ENCODE measurements at places on chromosomes 4 and X.

DNA sequence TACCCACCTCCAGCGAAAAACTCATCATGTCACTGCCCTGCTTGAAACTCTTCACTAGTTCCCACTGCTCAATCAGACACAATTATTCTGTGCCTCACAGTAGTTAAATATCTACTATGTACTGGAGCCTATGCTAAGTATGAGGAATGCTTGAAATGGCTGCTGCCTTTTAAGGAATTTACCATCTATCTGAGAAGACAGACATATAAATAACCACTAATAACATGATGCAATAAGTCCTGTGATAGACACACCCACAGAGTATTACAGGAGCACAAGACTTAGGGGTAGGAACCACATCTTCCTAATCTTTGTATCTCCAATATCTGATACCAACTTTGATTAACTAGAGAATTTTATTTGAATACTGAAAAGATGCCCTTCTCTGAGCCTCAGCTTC, 21.1 kb downstream of the SLC25A53 start:
- DNase-seq = no peak

- no peak for DNase-seq
Measured at GRCh38 chr4:2834001-2834921, 9.4 kb upstream of the ADD1 start.

GRCh38 chr4:11472535-11472934, 43.8 kb upstream of the HS3ST1 start:
- DNase-seq = no peak

GRCh38 chrX:67723580-67724351, 179.9 kb downstream of the AR start:
- DNase-seq = no peak

- DNase-seq = no peak
Measured at GRCh38 chr4:24477919-24478318, 106.4 kb downstream of the DHX15 start.

DNA sequence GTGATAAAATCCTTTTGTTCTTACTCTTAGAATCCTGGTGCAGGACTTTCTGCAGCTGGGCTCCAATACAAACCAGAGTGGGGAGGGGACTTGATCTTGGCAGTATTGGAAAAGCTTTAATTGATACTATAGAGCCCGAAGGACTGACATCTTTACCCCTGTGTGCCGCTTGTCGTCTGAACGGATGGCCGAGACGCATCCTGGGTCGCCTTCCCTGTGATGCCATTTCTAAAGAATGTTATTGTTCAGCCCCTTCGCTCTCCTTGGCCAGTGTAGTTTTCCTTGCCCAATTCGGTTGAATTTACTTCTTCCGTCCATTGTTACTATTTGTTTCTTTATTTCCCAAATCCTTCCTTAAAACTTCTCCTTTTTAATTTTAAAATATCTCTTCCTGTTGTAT, 80.9 kb downstream of the CLDN34 start:
- DNase-seq = no peak

- DNase-seq = no peak
Measured at GRCh38 chrX:46380148-46380752, 165.0 kb downstream of the ZNF674 start.

- no peak for DNase-seq
Measured at GRCh38 chr4:54025582-54025981, 38.8 kb downstream of the CHIC2 start.

DNA sequence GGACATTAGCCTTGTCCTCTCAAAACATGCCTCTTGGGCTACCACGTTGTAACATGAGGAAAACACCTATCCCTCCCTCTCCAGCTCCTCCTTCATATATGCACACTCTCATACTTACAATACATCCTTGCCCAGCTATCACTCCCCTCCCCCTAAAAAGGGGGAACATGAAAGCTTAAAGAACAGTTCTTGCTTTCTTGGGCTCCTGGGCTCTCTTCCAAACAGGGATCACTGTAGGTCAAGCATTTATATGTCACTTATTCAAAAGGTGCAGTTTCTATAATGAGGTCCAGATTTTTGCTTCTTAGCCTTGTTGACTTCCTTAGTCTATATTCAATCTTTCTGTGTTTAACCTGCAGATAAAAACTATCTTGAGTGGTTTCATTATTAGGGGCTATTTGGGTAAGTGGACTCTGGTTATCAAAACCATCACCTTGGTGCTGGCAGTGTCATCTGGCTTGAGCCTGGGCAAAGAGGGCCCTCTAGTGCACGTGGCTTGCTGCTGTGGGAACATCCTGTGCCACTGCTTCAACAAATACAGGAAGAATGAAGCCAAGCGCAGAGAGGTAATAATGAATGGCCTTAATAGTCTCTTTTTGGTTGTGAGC, 119.4 kb downstream of the AKAP4 start:
- peak; percentile 11 for DNase-seq

DNA sequence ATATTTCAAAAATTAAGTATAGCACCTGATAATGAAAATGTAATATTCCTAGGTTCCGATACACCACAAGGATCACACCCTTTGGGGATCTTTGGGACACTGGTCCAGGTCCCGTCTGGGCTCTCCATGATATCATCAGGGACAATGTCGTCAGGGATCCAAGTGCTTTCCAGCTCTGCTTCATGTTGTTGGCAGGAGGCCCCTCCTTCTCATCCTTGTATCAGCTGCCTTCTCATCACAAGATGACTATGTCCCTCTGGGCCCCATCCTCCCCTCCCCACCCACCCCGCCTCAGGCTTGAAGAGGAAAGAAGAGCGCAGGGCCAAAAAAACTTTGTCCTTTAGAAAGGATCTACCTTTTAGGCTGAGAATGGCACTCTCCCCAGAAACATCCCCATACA, 128.3 kb upstream of the KLF3 start:
- DNase-seq = no peak

All from hypothalamus (tissue), 51 donors.